ENCODE measurements at places on chromosomes 6 and 20.

DNA sequence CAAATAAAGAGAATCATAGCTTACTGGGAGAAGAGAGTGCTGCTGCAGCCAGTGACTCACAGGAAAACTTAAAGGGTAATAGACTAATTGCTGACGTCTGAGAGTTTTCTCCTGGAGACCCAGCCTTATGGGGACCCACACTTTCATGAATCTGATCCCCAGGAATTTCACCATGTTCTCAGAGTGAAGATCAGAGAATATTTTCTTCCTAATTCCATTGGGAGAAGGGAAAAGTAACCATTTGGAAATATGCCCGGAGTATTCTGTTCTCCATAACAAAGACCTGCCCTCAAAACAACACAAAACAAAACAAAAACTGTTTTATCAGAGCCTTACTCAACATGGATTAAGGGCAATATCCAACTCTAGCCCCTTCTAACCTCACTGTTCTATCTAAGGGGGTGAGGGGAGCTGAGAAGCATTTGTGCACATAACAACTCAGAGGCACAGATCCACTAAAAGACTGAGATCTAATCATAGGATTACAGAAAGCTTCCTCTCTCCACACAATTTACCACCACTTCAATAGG lies 168.2 kb upstream of the SSTR4 start:
- DNase-seq: no peak

DNA sequence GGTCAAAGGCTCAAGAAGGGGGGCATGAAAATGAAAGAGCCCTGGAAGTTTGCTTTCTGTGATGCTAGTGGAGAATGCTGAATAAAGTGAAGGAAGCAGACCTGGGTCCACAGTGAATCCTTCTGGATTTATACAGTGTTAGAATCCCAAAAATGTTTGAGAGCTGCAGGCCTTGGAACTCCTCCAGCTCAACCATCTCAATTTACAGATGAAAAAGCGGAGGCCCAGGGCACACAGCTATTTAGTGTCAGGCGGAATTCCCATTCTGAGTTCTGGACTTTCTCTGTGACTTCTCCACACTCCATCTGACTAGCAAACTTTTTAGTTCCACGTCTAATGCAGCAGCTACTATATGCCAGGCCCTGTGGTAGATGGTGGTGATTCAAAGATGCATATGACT lies 1.5 kb upstream of the PRSS35 start:
- no peak for DNase-seq

DNA sequence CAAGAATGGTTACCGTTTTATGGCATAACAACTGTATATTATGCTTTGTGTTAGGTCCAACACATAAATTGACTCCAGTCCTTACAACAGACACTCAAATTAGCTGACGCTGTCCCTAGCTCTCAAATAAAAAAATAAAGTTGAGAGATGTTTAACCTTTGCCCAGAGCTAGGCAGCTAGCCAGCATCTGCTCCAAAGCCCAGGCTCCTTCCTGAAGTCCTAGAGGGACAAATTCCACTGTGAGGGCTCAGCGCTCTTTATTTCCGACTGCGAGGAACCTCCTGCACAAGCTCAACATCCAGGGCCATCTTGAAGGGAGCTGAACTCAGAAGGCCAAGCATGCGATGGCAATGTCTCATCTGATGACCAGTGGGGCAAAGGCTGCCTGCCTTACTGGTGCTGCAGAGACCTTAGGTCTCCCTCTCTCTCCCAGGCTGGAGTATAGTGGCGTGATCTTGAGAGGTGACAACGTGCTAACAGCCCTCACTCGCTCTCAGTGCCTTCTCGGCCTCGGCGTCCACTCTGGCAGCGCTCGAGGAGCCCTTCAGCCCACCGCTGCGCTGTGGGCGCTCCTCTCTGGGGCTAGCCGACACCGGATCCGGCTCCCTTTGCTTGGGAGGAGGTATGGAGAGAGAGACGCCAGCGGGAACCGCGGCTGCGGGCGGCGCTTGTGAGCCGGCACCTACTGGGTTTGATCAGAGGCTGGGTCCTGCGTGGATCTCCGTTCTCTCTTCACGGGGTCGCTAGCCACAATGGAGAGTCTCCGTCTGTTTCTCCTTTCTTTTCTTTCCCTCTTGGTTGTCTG lies 24.7 kb upstream of the GFOD1 start:
- DNase-seq: no peak

DNA sequence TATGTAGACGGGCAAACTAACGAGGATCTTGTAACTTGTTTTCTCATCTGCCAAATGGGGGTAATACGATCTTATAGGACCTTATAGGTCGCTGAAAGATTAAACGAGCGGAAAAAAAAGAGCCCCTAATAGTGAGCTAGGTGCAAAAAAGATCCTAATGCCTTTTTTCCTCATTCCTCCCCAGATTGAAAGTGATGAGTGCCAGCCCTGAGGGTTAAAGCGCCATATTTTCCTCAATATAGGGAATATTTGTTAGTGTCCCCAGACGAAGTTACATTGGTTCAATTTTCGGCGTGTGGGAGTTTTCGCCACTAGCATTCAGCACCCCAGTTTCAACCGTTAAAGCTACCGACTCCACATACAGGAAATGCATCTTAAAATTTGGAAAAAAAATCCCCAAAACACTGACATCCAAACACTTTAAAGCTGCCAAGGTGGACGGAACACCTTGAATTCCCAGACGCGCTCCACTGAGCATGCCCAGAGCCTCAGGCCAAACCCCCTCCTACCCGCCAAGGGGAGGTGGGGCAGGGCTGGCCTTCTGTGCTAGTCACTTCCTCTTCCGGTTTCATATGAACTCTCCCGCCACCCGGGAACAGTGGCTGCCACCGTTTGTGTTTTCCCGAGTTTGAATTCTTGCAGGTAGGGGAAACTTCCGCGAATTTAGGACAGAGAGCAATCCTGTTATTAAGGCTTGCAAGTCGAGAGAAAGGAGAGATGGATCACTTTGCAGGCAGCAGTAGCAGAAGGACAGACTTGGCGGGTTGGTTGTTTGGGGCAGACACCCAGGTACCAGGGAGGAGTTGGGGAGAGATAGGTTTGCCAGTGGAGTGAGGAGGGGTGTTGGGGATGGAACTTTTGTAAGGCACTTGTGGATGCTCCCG lies at the start of gene PRIM2:
Gene PRIM2 (plus strand): TSS at position 571 of the 884 bp plus-strand sequence. CDS start 816 bp downstream, outside the sequence.
- no peak for DNase-seq

- DNase-seq: no peak
Measured at GRCh38 chr6:108210556-108210955, 44.7 kb downstream of the NR2E1 start.

GRCh38 chr20:25205277-25206062 lies 10.0 kb downstream of the ENTPD6 start:
- DNase-seq: no peak

GRCh38 chr6:157611406-157611805 lies 211.6 kb upstream of the SNX9 start:
- DNase-seq: no peak

DNA sequence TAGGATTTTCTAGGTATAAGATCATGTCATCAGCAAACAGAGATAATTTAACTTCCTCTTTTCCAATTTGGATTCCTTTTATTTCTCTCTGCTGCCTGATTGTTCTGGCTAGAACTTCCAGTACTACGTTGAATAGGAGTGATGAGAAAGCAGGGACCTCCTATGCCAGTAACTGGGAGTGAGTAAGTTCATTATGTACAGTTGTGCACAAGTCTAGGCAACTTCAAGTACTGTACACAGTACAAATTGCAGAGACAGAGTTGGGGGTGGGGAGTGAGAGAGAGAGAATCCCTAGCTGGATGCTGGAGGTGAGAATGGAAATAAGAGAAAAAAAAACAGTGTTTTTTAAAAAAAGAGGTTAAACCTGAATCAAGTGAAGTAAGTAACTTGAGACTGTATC lies 210.2 kb downstream of the MMUT start:
- no peak for DNase-seq

DNA sequence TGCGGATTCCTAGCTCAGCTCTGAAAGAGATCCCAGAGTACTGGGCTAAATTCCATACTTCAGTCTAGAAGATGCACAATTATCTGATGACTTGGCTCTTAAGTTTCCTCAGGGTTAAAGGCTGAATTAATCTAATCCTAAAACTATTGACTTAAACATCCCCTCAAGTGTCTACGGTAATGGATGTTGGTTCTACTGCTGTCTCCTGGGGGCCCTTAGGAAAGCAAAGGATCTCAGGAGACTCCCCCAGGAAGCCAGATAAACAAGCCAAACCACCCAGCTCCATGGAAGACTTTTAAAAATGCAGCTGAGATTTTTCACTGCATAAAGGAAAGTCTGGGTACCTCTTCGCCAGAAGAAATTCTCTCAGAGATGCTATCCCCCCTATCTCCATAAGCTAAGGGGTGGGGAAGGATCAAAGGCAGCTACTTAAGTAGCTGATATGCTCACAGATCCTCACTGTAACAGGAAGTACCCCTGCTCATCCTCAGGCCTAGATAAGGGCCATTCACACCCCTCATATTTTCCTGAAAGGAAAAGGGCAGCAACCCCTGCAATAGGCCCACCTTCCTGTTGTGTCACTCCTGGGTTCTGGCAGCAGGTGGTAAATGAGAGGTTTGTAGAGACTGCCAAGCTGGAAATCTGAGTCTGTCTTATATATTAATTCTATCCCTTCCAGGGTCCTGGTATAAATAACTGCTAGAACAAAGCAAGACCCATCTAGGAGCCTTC lies 9.3 kb downstream of the NDRG3 start:
- no peak for DNase-seq

DNA sequence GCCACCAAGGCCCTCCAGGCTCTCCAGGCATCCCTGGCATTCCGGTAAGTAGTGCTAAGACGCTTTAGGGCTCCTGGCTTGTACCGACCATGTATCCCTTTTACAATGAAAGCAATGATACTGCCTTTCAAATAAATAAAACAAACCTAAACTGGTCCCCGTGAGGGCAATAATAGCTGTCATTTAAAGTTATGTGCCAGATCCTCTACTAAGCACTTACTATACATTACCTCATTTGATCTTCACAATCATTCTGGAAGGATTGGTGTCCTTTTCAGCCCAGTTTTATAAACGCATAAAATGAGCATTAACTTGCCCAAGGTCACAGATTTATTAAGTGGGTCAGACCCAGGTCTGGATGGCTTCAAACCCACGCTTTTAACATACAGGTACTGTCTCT lies 114.7 kb downstream of the COL9A1 start:
- no peak for DNase-seq

DNA sequence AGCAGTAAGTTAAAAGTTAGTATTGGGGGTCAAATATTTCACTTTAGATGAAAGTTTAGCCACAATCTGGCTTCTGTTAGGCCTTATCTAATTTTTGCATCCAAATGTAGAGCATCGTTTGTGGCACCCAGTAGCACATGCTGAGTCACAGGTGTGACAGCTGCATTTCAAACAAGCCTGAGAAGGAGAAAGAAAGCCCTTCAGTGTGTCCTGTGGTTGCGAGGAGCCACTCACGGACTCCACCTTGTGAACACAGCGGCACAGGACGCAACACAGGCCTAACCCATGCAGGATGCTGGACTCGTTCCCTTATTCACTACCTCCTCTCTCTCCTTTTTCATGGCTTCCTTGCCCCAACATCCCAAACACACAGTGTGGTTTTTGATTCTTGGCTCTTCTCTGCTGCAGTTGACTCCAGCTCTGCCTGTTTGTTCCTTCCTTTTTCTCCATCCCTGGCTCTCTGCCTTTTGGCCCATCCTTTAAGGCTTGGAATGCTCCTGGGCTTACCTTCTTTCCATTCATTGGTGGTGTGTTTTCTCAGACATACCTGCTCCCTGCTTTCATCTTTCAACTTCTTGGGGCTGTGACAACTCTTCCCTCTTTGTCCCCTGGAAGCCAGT lies 124.2 kb downstream of the SLC16A10 start:
- DNase-seq: no peak

DNA sequence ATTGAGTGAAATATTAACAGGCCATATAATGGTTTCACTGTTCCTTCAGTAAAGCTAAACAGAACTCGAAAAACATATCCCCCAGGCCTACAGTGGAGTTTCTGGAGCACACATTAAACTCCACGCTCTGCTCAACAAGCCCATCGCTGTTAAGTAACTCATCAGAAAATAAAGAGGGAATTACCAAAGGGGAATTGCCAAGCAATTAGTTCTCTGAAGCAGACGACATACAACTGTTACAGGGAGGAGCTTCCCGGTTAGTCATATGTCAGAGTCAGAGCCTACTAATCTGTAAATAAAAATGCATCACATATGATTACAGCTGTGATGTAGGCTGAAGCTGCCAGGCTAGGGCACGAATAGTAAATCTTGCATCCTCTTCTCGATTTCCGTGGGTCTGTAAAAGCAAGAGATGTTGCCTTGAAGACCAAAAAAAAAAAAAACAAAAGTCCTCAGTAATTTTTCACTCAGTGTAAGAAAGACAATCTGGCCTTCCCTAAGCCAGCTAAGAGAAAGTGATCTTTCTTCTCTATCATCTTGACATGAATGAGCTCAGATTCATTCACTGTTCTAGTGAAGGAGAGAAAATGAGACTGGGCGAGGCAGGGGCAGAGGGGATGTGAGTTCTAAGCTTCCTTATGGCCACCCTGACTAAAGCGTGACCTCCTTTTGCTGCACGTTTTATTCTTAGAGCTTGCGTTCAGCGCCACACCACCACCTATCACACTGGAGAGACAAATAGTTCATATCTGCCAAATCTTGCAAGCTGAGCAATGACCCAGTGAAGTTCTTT lies 13.8 kb downstream of the ATXN1 start:
- no peak for DNase-seq

- DNase-seq: no peak
Measured at GRCh38 chr20:59575653-59576052, 28.7 kb upstream of the PHACTR3 start.

DNA sequence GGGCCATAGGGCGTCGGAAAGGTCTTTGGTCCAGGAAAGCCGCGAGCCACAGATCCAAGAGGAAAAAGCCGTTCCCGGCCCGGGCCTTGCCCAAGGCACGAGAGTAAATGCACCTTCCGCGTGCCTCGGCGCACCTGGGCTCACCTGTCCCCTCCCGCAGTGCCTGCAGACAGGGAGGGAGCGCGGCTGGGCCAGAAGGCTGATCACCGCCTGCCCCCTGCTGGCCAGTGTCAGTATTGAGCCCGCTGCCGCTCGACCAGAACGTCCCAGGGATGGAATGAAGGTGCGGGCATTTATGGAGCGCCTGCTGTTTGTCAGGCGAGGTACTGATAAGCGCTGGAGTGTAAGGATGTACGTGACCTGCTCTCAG lies 679 bp upstream of the LPIN3 start:
- DNase-seq: no peak

DNA sequence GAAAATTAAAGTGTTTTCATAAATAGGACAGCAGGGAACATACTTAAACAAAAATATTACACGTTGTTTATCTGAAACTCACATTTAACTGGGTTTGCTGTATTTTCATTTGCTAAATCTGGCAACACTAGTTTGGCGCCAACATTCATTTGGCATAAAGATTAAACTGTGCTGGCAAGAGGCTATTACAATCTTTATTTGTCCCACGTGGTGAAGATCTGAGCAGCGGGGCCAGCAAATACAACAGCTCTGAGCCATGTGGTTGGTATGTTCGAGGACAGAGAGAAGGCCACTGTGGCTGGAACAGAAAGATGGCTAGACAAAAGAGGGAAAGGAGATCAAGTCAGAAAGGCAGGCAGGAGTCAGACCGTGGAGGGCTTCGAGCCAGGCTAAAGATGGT lies 234.2 kb downstream of the ZNF217 start:
- no peak for DNase-seq

- no peak for DNase-seq
Measured at GRCh38 chr20:35700625-35701148, 1.5 kb downstream of the ROMO1 start.
